ENCODE measurements at places on chromosomes 7 and 10. TPM values are rescaled to one million over a fixed set of nuclear protein-coding genes. Genes with fewer than 3 reads are reported as not detected.

Gene EFCAB10
- total RNA-seq: 6.9 TPM

Gene LIMK1
- 42.4 TPM for total RNA-seq

Gene NEUROG3
- not detected for total RNA-seq

- no peak overlapping the region for H3K4me3 ChIP-seq
- no peak overlapping the region for H3K27ac ChIP-seq
- no peaks in the 10 kb centered on the region for H3K27me3 ChIP-seq
- H3K4me1 ChIP-seq: peaks cover 27% of the 10 kb centered on the region
Measured at GRCh38 chr10:109998513-109998912, 9.3 kb upstream of the ADD3 start.

DNA sequence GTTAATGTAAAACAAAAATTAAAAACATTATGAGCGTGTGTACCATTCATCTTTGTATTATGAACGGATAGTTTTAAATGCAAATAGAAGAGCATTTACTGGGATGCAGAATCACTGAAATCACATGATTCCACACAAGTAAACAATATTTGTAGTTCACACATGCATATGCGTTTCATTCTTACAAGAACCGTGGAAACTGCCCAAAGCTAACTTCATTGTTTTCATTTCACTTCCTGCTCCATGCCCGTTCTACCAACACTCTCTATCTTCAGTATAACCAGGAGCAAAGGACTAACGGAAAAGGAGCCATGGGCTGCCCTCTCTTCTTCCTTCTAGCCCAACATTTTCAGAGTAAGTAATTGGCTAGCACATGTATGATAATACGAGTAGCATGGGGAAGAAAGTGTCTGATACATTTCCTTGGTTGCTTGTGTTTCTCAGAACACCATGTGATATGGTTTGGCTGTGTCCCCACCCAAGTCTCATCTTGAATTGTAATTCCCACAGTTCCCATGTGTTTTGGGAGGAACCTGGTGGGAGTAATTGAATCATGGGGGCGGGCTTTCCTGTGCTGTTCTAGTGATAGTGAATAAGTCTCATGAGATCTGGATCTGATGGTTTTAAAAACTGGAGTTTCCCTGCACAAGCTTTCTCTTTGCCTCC lies 38.8 kb downstream of the ZNF783 start:
- H3K27me3 ChIP-seq: no peaks in the 10 kb centered on the region
- H3K36me3 ChIP-seq: no peaks in the 10 kb centered on the region
- no peak overlapping the region for H3K4me3 ChIP-seq
- H3K4me1 ChIP-seq: no peaks in the 10 kb centered on the region

GRCh38 chr10:114173603-114173920 lies 441 bp downstream of the CCDC186 start:
- no peaks in the 10 kb centered on the region for H3K36me3 ChIP-seq
- H3K27me3 ChIP-seq: no peaks in the 10 kb centered on the region
- peak overlapping the region; percentile 95 for H3K27ac ChIP-seq

Measured in testis (tissue), 5 donors.